ENCODE measurements at places on chromosomes 13 and 19. TPM values are rescaled to one million over a fixed set of nuclear protein-coding genes. Genes with fewer than 3 reads are reported as not detected.

The PRR36 gene
- total RNA-seq: not detected

The ELSPBP1 gene
- total RNA-seq: not detected

The DZIP1 gene
- total RNA-seq: 7.5 TPM

The CACNG7 gene
- total RNA-seq: not detected

The KANK2 gene
- total RNA-seq: 156 TPM

The MPND gene
- total RNA-seq: 40.8 TPM

The CGB3 gene
- total RNA-seq: not detected

DNA sequence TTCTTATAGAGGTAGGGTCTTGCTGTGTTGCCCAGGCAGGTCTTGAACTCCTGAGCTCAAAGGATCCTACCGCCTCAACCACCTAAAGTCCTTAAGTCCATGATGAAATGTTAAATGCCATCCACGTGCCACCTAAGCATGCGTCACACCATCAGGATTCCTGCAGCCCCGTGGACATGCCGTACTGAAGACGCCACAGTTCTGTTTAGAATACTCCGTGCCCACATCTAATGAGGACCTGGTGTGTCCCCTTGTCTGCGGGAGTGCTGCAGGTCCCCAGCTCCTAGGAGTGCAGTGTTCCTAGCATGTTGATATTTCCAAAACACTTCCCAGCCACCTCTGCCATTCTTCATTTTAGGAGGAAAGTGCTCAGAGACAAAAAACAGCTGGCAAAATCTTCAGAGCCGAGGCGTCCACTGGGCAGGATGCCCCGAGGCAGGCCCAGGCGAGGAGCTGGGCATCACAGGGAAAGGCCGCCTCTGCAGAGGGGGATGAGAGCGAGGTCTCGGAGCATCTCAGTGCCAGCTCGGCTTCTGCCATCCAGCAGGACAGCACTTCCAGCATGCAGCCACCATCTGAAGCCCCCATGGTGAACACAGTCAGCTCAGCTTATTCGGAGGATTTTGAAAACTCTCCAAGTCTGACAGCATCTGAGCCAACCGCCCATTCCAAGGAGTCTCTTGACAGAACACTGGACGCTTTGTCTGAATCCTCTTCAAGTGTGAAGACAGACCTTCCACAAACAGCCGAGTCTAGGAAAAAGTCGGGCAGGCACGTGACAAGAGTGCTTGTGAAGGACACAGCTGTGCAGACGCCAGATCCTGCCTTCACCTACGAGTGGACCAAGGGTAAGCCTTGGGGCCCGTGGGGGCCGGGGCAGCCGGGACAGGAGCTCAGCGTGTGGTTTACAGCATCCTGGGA lies 13.2 kb downstream of the C19orf44 start:
- H3K36me3 ChIP-seq: no peaks in the 10 kb centered on the region
- DNase-seq: no peak
- no peaks in the 10 kb centered on the region for H3K27me3 ChIP-seq
- H3K4me3 ChIP-seq: no peak overlapping the region

DNA sequence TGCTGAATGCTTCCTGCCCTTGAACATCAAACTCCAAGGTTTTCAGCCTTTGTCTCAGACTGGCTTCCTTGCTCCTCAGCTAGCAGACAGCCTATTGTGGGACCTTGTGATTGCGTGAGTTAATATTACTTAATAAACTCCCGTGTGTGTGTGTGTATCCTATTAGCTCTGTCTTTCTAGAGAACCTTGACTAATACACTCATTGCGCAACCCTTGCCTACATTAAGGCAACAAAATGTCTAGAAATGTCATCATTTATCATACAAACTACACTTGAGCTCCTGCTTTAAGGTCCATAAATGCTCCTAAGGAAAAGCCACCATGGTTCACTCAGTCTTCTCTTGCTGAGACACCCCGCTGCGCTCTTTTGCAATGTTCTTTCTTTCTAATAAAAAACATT lies 2861.0 kb downstream of the PCDH9 start:
- DNase-seq: no peak
- no peaks in the 10 kb centered on the region for H3K27me3 ChIP-seq
- H3K27ac ChIP-seq: no peak overlapping the region
- no peak overlapping the region for H3K4me3 ChIP-seq
- no peaks in the 10 kb centered on the region for H3K36me3 ChIP-seq
- H3K4me1 ChIP-seq: no peaks in the 10 kb centered on the region

- no peaks in the 10 kb centered on the region for H3K36me3 ChIP-seq
- no peak overlapping the region for H3K4me3 ChIP-seq
- H3K27ac ChIP-seq: no peak overlapping the region
- no peak for DNase-seq
Measured at GRCh38 chr13:22200440-22200839, 529.6 kb downstream of the FGF9 start.

DNA sequence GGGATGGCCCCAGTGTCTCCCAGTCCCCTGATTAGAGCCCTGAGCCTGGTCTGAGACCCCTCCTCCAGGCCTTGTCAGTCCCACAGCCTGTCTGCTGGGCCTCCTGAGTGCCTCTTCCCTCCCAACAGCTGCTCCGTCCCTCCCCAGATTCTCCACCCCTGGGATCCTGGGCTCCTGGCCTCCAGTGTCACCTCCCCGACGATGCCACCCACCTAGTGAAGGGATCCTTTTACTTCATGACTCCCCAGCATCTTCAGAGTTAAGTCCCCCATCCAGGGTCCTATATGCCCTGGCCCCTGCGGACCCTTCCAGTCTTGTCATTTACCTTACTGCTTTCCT lies 4.4 kb upstream of the PRX start:
- H3K4me1 ChIP-seq: peaks cover 13% of the 10 kb centered on the region
- H3K36me3 ChIP-seq: no peaks in the 10 kb centered on the region
- peak overlapping the region; percentile 67 for H3K27ac ChIP-seq
- no peaks in the 10 kb centered on the region for H3K27me3 ChIP-seq
- DNase-seq: no peak
- H3K4me3 ChIP-seq: no peak overlapping the region

GRCh38 chr13:30510811-30511371 lies 45.2 kb upstream of the HMGB1 start:
- no peaks in the 10 kb centered on the region for H3K4me1 ChIP-seq
- no peaks in the 10 kb centered on the region for H3K36me3 ChIP-seq
- H3K27me3 ChIP-seq: no peaks in the 10 kb centered on the region
- no peak overlapping the region for H3K27ac ChIP-seq

GRCh38 chr13:27573265-27573664 lies 47.1 kb downstream of the LNX2 start:
- H3K27ac ChIP-seq: no peak overlapping the region
- H3K36me3 ChIP-seq: peaks cover 24% of the 10 kb centered on the region
- no peaks in the 10 kb centered on the region for H3K4me1 ChIP-seq
- no peak for DNase-seq

DNA sequence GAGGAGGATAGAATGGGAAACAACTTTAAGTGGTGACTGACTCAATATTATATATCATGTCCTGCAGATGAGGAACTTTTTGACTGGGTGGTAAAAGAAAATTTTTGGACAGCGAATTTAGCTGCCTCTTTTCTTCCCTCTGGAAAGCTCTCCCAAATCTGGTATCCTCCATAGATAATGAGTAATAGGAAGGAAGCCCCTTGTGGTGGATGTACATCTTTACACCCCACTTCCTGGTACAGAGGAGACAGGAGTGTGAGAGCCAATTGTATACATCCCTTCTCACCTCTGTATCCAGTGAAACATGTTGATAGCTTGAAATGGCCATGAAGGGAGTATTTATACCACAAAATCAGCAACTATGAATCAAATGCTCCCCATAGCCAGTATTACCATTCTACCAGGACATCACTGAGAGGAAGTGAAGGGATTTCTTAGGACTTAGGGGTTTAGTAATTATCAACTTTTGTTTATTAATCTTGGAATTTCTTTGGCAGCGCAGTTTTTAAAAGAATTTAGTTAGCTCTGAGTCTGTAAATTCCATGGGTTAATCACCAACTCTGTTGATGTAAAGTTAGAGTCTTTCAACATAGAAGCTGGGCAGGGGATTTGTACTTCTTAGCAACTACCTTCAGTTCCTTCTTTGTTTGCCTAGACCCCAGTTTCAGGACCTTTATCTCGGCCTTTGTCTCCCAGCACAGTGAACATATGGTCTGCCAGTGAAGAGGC lies 17.0 kb upstream of the TDRD3 start:
- no peaks in the 10 kb centered on the region for H3K4me1 ChIP-seq
- no peaks in the 10 kb centered on the region for H3K27me3 ChIP-seq
- no peak overlapping the region for H3K27ac ChIP-seq
- H3K4me3 ChIP-seq: no peak overlapping the region
- DNase-seq: no peak

DNA sequence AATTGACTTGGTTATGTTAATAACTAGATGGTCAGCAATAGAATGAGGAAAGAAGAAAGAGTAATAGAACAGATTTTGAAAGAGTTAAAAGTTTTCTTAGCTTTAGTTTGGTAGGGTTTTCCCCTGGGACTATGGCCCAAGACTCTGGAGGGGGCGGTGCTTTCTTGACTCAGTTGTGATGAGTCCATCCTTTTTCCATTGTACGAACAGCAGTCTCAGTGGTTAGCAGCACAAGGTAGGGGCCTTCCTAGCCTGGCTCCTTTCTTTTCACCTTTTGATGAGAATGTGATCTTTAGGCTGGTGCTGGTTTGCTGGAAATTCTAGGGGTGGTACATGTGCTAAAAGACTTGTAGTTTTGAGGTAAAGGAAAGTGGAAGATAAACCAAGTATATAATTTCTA lies 38.8 kb downstream of the ZNF506 start:
- no peaks in the 10 kb centered on the region for H3K27me3 ChIP-seq
- H3K4me3 ChIP-seq: no peak overlapping the region
- no peak for DNase-seq
- no peak overlapping the region for H3K27ac ChIP-seq
- H3K36me3 ChIP-seq: no peaks in the 10 kb centered on the region

DNA sequence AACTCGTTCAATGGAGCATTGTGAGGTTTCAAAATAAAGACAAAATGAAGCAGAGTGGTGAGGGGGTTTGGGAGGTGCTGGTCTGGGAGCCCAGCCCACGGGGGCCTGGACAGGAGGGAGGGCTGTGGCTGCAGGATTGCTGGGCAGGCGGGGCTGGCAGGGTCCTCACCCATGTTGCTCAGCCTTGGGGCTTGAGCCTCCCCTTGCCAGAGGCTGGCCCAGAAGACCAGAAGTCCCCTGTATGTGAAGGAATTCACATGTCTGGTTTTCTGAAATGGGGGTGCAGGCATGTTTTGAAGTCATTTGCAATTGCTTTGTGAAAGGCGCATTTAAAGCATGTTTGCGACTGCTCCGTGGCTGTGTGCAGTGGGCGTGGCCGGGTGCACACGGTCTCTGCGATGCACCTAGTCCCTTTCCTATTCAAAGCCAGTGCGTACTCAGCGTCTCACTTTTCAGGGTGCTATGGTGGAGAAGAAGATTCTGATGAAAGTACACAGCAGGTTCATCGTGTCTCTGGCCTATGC lies 2.3 kb downstream of the GRK1 start:
- H3K27me3 ChIP-seq: no peaks in the 10 kb centered on the region
- no peak overlapping the region for H3K4me3 ChIP-seq
- no peaks in the 10 kb centered on the region for H3K36me3 ChIP-seq
- peak; percentile 5 for DNase-seq
- H3K27ac ChIP-seq: no peak overlapping the region

DNA sequence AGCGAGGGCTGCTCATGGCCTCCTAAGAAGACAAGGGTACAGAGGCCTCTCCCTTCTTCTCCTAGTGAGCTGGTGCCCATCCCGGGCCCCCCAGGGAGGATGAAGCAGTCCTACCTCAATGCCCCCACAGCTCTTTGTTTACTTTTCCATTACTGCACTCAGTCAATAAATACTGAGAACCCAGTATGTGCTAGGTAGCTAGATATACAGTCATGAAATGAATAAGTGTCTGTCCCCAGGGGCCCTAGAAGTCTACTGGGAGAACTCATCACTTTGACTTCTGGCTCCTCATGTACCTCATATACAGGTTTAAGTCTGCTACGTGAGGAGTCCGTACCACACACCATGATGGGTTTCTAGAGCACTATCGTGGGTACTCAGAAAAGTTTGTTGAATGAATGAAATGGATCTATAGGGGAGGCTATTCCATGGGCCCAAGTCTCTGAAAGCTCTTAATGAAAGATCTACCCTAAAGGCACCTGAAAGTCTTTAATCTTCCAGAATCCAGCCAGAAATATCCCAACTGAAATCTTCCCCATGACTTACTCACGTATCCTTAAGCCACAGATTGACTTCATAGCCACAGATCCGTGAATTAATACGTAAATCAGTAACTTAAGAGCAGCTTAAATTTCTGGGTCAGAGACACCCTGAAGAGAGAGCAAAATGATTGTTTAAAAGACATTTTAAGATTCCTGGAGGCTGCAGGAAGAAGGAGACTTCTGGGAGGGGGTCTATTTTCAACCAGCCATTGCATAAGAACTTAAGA lies 51.6 kb upstream of the POMP start:
- H3K4me3 ChIP-seq: no peak overlapping the region
- H3K36me3 ChIP-seq: no peaks in the 10 kb centered on the region
- DNase-seq: no peak
- no peak overlapping the region for H3K27ac ChIP-seq
- no peaks in the 10 kb centered on the region for H3K4me1 ChIP-seq

DNA sequence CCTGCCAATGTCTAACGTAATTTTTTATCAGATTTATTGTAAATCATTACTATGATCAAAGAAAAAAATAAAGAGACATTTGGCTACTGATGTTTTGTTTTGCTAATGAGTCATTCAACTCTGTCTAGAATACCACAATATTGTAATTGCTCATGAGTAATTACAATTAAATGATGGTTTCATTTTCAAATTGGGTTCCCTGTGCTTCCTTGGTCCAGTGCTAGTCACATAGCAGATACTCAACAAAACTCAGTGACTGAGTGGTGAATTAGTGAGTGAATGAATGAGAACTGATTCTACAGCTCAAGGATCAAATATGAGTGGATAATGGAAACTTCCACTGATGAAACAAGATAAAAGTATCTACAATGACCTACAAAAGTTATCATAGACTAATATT lies 304.7 kb downstream of the POU4F1 start:
- no peak overlapping the region for H3K27ac ChIP-seq
- H3K27me3 ChIP-seq: no peaks in the 10 kb centered on the region
- no peaks in the 10 kb centered on the region for H3K36me3 ChIP-seq
- H3K4me3 ChIP-seq: no peak overlapping the region

DNA sequence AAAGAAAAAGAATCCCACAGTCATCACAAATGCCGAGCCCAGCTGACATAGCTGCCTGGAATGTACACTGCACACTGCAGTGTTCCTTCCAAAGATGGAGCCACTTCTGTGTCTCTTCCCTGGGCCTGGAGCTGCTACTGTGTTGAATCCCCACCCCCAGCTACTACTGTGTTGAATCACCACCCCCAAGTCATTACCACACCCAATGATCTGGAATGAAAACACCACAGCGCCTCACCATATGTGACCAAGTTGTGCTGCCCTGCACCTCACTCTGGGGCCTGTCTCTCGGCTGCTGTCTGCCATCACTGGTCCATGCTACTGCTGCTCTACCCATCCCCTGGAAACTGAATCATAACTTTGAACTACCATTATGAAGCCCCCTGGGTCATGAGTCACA lies 861.2 kb downstream of the UQCRFS1 start:
- H3K4me3 ChIP-seq: no peak overlapping the region
- no peaks in the 10 kb centered on the region for H3K4me1 ChIP-seq
- no peaks in the 10 kb centered on the region for H3K27me3 ChIP-seq
- H3K36me3 ChIP-seq: no peaks in the 10 kb centered on the region
- DNase-seq: no peak
- no peak overlapping the region for H3K27ac ChIP-seq

GRCh38 chr19:50276370-50277063 lies 52.7 kb downstream of the KCNC3 start:
- H3K27ac ChIP-seq: no peak overlapping the region
- H3K27me3 ChIP-seq: no peaks in the 10 kb centered on the region
- DNase-seq: no peak

- H3K27me3 ChIP-seq: no peaks in the 10 kb centered on the region
- no peak overlapping the region for H3K4me3 ChIP-seq
- peaks cover 75% of the 10 kb centered on the region for H3K36me3 ChIP-seq
- no peak overlapping the region for H3K27ac ChIP-seq
- peaks cover 3% of the 10 kb centered on the region for H3K4me1 ChIP-seq
- DNase-seq: no peak
Measured at GRCh38 chr13:114264886-114265611, 16.4 kb upstream of the UPF3A start.
